Activated T-helper 17 cell treated with anti-CD3 and anti-CD28 coated beads, Interleukin-2, amount 50 U/mL, for 72 hours (primary cell): ENCODE measurements at places on chromosomes 7 and 10. TPM values are rescaled to one million over a fixed set of nuclear protein-coding genes. Genes with fewer than 3 reads are reported as not detected.

Gene SLC18A3
- total RNA-seq, result not detected

Gene IFIT2
- total RNA-seq, result 3.2 TPM

- no peak for ATAC-seq
These were observed 627.9 kb downstream of the SORCS3 start for GRCh38 chr10:105268961-105269360.

GRCh38 chr7:135100856-135101255 lies 47.0 kb upstream of the TMEM140 start:
- ATAC-seq, result no peak

- no peak for ATAC-seq
These were observed 48.2 kb downstream of the XPNPEP1 start for GRCh38 chr10:109875151-109875568.

- ATAC-seq, result no peak
These were observed 76.6 kb upstream of the HGF start for GRCh38 chr7:81846398-81846797.

GRCh38 chr7:47170516-47170915 lies 411.4 kb downstream of the TNS3 start:
- ATAC-seq, result no peak

DNA sequence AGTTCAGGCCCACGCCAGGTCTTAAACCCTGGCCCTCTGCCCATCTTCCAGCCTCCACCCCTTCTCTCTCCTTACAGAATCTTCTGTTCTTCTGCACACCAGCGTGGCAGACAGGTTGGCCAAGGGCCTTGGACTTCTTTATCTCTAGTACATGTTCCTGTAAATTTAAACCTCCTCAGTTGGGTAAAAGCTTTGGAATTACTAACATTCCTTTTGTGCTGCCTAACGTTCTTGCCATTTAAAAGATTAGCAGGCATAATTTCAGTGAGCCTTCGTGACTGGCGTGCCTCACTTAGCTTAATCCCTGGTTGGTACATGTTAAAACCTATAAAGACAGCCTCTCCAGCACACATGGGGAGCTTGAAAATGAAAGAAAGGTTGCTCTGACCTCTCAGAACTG lies 192.2 kb downstream of the CUX1 start:
- ATAC-seq, result no peak
